Inflammatory macrophage (primary cell): ENCODE measurements at places on chromosomes 16 and 17.

GRCh38 chr17:45225964-45226530 lies 4.4 kb downstream of the FMNL1 start:
- DNase-seq: peak; percentile 96

DNA sequence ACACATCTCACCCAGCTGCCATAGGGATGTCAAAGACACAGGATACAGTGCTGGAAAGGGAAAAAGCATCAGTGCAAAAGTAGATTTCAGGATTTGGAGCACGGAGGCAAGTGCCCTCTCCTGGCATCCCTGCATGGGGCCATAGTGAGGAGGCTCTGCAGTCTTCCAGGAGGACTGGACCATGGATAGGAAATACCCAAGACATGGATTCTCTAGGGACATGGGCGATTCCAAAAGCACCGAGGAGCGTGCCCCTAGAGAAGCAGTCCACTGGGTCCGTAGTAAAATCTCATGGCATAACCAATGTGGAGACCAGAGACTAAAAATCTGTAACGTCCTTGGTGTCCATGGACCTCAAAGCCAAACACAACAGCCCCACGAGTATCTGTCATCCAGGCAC lies 818.2 kb downstream of the KCNJ18 start:
- no peak for DNase-seq

DNA sequence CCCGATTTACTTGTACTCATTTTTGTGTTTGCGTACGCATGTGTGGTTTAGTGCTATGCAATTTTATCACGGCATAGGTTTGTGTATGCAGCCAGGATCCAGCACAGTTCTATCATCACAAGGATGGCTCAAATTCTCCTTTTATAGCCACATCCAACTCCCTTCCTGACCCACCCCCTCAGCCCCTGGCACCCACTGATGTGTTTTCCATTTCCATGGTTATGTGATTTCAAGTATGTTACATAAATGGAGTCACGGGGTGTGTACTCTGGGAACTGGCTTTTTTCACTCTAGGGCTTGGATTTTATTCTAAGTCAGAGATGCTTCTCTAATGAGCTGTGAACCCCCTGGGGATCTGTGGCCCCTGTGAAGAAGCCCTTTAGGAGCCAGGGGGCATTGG lies 16.8 kb downstream of the IL4R start:
- peak; percentile 53 for DNase-seq

- DNase-seq: no peak
Measured at GRCh38 chr16:11711662-11712061, 31.0 kb downstream of the TXNDC11 start.

- DNase-seq: peak; percentile 3
Measured at GRCh38 chr16:14489460-14489859, 140.6 kb downstream of the PARN start.

DNA sequence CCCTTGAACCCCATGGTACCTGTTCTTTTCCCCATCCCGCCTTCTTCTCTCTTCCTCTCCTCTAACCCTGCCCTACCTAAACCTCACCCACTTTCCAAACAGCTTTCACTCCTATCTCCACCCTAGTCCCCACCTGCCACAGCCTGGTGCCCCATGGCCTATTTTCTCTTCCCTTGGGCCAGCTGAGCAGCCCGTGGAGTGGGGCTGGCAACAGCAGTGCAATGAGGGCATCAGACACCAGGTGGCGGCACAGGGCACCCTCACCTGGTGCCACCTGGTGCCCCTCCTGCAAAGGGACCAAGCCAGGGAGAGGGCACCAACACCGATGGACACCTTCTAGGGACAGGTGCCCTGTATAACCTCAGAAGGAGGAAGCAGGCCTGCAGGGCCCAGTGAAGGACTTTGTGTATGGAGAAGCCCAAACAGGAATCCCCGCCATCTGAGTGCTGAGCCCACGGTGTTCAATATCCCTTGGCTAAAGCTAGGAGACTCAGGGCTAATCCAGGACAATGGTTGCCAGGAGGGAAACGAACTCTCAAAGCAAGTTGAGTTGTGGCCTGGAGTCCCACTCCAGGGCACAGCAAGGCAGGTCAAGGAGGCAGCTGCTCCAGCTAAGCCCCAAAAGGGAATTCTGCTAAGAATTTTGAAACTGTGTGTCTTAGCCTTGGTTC lies 4.0 kb upstream of the ABCC3 start:
- DNase-seq: no peak

- DNase-seq: no peak
Measured at GRCh38 chr17:17164676-17165075, 41.5 kb downstream of the PLD6 start.

DNA sequence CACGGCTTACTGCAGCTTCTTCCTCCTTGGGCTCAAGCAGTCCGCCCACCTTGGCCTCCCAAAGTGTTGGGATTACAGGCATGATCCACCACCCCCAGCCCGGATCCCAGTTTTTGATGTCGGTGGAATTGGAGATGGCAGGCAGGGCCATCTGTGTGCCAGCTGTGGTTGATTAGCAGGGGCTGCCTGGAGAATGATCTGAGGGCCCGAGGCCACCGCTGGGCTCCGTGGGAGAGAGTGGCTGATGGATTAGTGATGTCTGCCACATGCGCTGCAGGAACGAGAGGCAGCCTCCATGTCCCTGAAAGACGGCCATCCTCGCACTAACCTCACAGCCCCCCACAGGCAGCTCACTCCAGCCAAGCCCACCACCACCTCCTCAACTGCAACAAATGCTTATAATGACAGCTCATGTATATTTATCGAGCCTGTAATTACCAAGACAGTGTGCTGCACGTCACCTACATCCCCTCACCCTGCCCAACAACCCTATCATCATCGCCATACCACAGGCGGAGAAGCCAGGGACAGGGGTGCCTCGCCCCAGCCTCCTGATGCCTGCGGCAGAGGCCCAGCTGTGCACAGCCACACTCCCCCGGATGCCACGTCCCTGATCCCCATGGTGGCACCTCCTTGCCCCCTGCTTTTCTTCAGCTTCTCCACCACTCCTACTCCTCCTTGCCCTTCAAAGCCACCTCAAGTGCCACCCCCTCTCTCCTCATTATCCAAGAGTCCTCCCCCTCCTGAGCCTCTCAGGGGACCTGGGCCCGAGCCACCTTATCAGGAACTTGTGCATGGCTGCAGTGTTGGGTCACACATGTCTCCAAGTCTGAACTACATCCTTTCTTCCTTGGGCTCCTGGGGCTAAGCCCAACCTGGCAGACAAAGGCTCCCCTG lies 33.2 kb downstream of the ACTG1 start:
- DNase-seq: no peak

DNA sequence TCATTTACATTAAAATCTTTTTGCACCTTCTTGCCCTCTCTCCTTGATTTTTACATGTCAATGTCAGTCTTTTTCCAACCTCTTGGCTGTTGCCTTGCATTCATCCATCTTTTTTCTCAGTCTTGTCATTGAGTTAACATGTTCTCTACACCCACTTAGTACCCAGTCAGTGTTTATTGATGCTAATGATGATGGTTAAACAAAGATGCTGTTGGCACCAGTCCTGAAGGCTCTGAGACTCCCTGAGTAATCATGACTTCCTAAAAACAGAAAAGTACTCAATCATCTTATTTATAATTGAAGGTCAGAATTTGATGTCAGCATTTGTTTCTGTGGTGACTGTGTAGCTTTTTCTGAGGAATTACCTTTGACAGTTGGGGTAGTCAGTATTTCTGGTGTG lies 104.5 kb downstream of the NLK start:
- DNase-seq: no peak

- no peak for DNase-seq
Measured at GRCh38 chr17:79338152-79338551, 263.5 kb downstream of the ENGASE start.

DNA sequence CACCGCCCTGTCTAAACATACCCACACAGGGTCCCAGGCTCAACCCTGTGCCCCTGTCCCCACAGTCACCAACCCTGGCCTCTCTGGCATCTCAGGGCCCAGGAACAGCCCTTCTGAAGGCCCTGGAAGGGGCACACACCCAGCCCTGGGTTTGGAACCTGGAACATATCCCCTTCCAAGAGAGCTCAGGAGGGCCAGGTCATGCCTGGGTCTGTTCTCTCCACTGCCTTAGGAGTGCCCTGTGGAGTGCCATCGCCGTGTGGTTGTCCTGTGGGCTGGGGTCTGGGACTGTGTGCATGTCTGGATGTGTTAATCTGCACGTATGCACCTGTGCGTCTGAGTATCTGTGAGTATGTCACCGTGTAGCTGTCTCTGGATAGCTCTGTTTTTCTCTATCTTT lies 45.2 kb upstream of the ACSM2B start:
- DNase-seq: no peak

DNA sequence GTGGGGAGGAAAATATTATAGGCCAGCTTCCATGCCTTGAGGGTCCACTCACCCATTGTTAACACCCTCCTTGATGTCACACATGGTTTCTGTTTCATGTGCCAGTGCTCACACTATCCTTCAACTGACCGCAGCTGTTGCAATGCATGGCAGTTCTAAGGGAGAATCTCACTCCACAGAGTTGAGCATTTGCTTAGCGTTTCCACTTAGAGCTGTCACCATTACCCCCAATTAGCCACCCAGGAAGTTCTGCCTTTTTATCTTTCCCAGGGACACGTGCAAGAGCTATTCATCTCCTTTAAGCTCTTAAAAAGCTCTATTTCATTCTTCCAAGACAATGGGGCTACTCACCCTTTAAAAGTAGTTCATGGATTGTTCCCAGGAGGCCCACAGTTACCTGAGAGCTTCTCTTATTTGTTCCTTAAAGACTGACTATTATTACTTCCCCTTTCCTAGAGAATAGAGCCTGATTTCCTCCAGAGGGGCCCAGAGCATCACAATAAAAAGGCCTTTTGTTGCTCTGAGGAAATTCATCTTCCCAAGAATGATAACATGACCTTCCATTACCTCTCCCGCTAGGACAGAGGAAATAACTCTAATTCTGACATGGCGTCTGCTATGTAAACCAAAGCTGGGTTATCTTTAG lies 126.8 kb downstream of the CACNG3 start:
- DNase-seq: no peak

GRCh38 chr16:78522327-78522726 lies 422.9 kb downstream of the WWOX start:
- peak; percentile 26 for DNase-seq

GRCh38 chr17:21389394-21389793 lies 13.2 kb downstream of the KCNJ12 start:
- no peak for DNase-seq

- no peak for DNase-seq
Measured at GRCh38 chr17:66971264-66971663, 6.8 kb downstream of the CACNG4 start.

GRCh38 chr16:57536306-57537193 lies at the start of gene CCDC102A:
Gene CCDC102A (minus strand): TSS chr16:57536571. CDS start chr16:57529177, 7,394 bp downstream.
- DNase-seq: no peak

DNA sequence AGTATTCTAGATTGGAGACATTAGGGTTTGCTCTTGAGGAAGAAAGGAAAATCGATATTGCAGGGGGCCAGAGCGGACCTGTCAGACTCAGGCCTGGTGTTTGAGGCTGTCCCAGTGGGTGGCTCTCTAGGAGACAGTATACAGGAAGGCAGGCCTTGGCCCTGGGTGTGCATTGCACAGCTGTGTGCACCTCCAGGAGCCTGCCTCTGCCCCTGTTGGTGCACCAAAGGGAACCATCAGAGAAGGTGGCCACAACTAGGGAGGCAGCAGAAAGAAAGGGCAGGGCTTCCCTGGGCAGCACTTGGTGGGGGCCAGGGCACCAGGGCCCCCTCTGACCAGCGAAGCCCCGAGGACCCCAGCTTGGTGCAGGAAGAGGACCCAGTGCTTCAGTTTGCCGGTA lies 188.0 kb downstream of the NTN1 start:
- no peak for DNase-seq

DNA sequence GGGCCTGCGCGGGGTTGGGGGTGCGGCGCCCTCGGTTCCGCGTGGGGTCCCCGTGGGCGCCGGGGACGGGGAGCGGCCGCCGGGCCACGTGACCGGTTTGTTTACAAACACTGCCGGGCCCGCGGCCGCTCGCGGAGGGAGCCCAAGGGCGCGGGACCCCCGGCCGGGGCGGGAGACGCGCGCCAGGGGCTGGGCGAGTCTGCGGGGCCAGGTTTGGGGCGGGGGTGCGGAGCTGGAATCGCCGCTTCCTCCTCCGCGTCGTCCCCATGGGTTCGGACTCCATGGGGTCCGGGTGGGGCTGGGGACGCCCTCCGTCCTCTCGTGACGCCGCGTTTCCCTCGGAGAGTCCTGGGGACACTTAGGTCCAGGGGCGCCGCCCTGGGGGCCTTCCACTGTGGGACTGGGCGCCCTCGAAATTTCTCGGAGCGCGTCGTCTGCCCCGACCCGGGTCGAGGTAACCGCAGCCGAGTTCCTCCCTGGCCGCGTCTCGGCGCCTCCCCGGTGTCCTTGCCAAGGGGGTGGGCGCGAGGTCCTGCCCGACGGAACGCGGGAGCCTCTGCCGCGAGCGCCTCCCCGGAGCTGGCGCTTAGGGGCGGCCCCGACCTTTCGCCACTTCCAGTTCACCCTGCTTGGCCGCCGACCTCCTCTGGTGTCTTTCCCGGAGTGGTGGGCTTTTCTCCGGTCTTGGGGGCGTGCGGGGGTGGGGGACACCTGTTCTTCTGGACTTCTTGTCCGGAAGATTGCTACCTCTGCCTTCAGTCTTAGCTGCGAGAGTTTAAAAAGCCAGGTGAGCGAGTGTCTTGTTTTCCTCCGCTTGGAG lies 684 bp downstream of the YPEL2 start:
- peak; percentile 54 for DNase-seq

- no peak for DNase-seq
Measured at GRCh38 chr16:667113-667779, 686 bp upstream of the RHOT2 start.

DNA sequence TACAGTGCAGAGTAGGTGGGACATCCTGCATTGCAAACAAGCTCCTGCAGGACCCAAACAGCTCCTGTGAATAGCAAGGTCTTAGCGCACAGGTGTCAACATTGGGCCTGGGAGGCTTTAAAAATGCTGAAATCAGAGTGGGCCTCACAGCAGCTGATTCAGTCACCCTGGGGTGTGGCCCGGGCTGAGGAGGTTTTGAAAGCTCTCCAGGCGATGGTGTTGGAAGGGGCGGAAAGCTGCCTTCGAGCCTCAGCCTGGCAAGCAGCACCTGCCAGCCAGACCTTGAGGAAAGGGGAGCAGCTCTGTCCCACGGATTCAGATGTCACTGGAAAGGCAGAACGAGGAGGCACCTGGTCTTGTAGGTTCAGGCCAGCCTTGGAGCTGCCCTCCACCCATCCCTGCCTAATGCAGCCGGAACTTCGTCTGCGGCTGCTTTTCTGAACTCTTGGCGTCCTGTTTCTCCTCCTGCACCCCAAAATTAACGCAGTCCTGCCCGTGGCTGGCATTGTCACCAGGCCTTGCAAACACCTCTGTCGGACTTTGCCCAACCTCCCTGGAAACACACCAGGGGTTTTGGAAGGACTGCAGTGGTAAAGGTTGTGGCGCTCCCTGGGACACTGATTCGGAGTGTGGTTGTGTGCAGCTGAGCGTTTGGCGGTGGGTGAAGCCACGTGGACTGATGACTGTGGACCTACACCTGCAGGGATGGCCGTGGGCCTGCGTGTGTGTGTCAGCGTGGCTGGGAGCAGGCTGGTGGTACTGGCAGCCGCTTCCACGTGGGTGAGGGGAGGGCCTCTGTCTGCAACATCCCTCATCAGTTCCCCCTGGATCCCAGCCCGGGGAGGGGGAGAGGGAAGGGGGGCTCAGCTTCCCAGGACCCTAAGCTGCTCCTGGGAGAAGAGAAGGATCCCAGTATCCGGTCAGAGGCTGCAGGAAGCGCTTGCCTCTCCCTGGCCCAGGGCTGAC lies 3.4 kb downstream of the NECAB2 start:
- no peak for DNase-seq

- no peak for DNase-seq
Measured at GRCh38 chr17:49452201-49452600, 37.5 kb upstream of the PHB1 start.

- DNase-seq: no peak
Measured at GRCh38 chr16:5042574-5043171, 8.9 kb upstream of the NAGPA start.

- DNase-seq: no peak
Measured at GRCh38 chr17:71511266-71511995, 609.4 kb upstream of the SOX9 start.
